ENCODE measurements at places on chromosomes 5 and 9.

DNA sequence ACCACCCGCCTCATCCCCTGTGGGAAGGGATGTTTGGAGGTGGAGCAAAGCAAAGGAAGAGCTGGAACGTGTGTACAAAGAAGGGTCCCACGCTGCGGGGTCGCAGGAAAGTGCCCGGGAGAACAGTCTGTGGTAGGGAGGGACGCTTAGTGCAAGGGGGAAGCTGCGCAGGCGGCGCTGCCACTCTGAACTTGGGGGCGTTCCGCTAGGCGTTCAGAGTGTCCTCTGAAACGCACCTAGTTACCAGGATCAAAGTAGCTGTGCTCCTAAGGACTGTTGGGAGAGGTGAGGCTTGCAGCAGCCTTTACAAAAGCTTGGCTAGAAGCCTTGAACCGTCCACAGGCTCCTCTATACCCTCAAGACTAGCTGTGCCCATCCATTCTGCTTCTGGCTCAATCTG, 29.3 kb upstream of the PDE8B start:
- DNase-seq, result no peak

- DNase-seq, result no peak
Measured at GRCh38 chr9:124696101-124696500, 75.0 kb downstream of the NR6A1 start.

DNA sequence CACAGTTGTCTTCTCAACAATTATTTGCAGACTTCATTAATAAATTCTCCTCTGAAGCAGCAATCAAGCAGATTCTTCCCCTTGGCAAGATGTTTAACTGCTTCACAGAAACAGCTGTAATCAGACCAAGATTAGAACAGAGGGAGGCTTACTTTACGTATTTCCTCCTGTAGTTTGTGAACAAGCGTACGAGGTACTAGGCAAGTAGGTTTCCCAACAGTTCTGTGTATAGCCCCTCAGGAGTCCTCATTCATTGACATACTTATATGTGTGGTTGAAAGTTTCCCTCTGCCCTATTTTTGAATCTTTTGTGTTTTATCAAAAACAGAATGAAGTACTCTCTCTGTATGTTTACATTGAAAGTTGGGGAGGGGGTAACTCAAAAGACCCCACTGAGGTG, 128.0 kb downstream of the SPATA31D1 start:
- no peak for DNase-seq

- no peak for DNase-seq
Measured at GRCh38 chr9:123003466-123003865, 30.0 kb upstream of the GPR21 start.
